ENCODE measurements at places on chromosomes 13 and 19. TPM values are rescaled to one million over a fixed set of nuclear protein-coding genes. Genes with fewer than 3 reads are reported as not detected.

Gene YIF1B
- 17.1 TPM for total RNA-seq

Gene CCL25
- not detected for total RNA-seq

Gene SHC2
- 0.42 TPM for total RNA-seq

Gene CA11
- total RNA-seq = 12.4 TPM

Gene ZNF560
- not detected for total RNA-seq

GRCh38 chr19:55370305-55370988 lies at the start of gene IL11:
TSS of gene IL11 (minus strand) at chr19:55370463. CDS start at chr19:55370310, 153 bp downstream.
- no peak for DNase-seq

GRCh38 chr19:28469544-28469943 lies 743.4 kb downstream of the UQCRFS1 start:
- no peak for DNase-seq

- no peak for DNase-seq
These were observed 1.8 kb upstream of the NMRK2 start for GRCh38 chr19:3931041-3931440.

DNA sequence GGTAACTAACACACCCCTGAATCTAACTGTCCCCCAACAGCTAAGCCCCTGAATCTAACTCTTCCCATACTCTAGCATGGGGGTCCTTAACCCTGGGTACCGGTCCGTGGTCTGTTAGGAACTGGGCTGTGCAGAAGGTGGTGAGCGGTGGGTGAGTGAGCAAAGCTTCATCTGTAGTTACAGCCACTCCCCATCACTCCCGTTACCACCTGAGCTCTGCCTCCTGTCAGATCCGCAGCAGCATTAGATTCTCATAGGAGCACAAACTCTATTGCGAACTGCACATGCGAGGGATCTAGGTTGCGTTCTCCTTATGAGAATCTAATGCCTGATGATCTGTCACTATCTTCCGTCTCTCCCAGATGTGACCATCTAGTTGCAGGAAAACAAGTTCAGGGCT lies 6.2 kb upstream of the PHLDB3 start:
- DNase-seq = no peak

DNA sequence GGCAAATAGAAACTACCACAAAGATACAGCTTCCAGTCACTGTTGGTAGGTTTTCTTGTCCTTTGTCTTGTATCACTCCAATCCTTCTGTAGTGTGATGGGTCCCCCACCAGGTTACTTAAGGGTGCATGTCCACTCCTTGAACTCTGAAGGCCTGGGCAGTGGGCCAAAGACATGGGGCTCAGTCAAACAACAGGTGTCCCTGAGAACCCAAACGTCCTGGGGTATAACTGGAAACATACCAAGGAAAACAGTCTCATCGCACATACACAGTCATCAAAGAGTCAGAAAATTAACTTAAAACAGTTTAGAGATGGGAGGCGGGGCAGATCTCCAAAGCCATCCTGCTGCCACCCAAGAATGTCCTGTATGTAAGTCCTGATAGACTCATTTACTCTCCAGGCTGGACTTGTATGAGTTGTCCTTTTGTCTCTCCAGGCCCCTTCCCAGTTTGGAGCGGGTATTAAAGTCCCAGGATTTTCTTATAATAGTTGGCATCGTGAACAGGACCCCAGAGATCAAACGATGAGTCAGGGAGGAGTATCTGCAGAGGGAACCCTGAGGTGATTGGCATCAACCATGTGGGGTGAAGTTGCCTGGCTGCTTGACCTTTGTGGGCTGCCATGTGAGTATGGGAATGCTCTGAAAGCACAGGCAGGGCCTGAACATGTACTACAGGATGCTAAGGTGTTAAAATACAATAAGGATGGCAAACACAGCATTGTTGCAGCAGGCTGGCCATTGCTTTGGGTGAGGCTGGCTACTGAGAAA lies 613.2 kb upstream of the KLF12 start:
- DNase-seq = no peak

- DNase-seq = no peak
These were observed 47.8 kb downstream of the KLF5 start for GRCh38 chr13:73106513-73107178.

- DNase-seq = no peak
These were observed 106.0 kb downstream of the CACNA1A start for GRCh38 chr19:13400296-13400695.

DNA sequence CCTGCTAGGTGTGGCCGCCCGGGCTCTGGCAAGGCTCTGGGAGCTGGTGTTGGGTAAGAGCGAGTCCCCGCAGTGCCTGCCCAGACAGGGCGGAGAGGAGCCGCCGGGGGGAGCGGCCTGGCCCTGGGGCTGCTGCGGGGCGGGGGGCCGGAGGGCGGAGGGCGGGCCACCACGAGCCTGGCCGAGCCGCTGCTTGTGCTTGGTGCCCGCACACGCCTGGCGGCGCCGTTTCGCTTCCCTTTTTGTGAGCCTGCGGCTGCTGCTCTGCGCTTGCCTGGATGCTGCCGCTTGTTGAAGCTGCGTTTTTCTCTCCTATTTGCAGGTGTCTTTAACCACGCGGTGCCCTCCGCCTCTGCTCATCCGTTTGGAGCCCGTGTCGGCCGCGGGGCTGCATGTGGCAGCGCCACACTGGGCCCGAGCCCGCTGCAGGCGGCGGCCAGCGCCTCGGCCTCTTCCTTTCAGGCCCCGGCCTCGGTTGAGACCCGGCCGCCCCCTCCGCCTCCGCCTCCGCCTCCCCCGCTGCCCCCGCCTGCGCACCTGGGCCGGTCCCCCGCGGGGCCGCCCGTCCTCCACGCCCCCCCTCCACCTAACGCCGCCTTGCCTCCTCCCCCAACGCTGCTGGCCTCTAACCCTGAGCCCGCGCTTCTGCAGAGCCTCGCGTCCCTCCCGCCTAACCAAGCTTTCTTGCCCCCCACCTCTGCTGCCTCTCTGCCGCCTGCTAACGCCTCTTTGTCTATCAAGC lies 8.5 kb downstream of the PLEKHJ1 start:
- no peak for DNase-seq

GRCh38 chr19:7342143-7342542 lies 6.6 kb upstream of the ARHGEF18 start:
- no peak for DNase-seq

DNA sequence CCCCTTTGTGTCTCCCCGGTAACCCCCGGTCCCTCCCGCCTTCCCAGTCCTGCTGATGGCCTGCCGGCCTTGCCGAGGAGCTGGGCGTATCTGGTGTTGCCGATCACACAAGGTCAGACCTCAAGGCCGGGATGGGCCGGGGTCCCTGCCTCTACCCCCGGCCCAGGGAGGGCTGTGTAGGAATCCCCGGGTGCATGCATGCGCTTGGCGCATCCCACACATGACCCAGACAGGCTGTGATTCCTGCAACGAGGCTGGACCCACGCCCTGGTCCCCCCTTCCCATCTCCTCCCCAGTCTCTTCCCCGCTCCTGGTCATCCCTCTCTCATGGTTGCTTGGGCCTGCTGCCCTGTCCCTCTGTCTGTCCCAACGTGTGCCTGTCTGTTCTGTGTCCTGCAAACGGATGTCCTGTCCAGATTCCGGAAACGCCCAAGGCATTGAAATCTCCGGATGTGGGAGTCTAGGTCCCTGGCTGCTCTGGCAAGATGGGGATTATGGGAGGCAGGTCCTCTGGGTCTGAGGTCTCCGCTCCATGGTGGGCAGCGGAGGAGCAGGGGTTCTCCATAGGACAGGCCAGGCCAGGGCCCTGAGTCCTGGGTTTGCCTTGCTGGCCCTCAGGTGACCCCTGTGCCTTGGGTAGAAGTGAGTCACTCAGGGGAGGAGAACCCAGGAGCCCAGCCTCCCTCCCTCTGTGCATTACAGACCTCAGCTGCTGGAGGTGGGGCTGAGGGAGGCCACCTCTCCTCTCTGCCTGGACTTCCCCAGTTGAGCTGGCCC lies 1.6 kb downstream of the PKN1 start:
- no peak for DNase-seq

DNA sequence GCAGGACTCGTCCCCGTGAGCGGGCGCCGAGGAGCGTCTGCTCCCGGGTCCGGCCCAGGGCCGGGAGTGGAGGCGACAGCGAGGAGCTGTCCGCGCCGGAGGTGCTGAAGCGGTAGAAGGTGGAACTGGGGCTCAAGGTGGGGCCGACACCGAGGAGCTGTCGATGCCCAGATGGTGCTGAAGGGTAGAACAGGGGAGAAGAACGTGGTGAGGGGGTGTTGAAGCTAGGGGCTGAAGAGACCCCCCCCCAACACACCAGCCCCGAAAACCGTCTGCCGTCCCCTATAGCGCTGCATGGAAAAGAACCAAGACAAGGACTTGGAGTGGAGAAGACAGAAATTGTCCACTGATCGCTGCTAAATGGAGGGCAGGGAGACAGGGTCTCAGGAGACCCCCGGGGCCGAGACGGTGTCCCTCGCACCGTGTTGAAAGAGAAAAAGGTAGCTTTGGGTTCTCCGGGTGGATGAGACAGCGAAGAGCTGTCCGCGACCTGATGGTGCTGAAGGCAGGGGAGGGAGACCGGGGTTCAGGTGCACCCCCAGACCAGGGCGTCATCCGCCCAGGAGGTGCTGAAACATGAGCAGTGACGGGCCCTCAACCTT lies 7.1 kb upstream of the PDE4C start:
- peak; percentile 38 for DNase-seq

- DNase-seq = no peak
These were observed 9.0 kb downstream of the RFX1 start for GRCh38 chr19:13996928-13997630.

GRCh38 chr13:22218797-22219196 lies 547.9 kb downstream of the FGF9 start:
- DNase-seq = no peak

GRCh38 chr13:32587811-32588170 lies 1.5 kb downstream of the PDS5B start:
- DNase-seq = no peak

DNA sequence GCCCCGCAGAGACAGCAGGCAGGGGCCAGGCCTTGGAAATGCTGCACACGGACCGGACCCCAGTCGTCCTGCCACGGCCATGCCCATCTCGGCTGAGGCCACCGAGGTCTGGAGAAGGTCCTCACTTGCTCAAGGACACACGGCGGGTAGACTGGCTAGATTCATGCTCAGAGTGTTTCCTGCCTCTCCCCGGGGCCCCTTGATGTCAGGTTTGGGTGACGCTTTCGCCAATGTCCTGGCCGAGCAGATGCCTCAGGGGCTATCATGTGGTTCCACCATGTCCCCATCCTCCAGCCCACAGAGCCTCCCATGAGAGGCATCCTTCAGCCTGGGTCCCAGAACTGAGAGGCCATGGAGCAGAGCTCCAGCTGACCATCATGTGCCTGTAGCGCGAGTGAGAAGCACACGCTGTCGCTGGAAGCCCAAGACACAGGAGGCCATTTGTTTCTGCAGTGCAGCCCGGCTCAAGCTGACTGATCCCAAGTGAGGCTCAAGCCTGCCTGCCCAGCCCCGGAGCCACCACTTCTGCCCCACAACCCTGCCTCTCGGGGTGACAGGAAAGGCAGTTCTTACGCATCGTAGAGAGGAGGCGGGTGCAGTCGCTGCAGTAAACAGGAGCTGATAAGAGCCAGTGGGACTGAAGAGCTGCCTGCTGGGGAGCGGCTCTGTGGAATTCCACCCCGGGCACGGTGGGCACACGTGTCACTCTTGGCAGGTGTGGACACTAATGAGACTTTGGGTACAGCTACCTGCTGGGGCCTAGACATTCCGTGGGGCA lies 53.9 kb upstream of the GAS6 start:
- DNase-seq = no peak

DNA sequence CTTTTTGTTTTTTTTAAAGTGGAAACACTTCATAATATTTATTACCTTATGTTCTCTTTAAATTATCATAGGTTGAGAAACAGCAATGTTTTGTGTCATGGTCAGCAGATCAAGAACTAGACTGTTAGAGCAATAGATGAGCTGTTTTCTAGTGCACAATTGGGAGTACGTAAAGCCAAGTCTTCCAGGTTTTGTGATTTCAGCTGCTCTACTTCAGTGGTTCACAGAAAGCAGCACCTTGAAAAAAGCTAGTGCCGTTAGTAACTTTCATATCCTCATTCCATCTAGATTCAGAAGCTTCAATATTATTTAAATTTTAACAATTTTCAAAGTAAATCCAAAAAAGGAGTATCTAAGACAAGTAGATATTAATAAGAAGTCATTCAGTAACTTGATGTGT lies 1.9 kb downstream of the GPR18 start:
- DNase-seq = no peak

DNA sequence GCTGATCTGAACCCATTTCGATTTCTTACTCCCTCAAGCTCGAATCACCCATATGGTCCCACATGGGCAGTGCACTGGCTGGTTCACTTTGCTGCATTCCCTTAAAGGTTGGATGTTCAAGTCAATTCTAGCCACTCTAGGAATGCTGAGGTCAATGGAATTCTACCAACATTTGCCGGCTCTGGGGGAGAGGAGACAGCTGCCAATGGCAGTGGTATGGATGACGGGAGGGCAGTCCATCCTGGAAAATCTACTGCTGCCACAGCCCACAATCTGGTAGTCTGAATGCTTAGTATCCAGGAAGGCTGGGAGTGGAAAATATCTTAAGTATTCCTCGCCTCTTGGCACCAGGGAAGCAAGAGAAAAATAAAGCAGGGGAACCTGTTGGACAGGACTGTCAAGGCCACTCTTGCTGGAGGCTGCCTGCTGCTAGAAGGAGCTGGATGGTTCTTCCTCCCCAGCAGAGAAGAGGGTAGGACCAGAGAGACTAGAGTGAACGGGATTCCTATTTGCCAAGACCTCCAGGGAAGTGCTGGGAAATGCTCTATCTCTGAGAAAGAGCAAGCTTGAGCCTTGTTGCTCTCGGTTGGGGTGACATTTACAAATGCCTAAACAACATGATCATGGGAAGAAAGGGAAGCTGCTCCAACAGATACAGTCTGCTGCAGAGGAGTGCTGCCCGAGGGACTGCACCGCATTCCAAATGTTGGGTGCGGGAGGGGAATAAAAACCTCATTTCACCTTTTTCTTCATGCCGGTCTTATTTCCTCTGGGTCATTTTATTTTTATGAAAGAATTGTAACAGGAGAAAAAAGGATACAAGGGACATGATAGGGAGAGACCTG lies 20.7 kb upstream of the HMGB1 start:
- DNase-seq = no peak

Measured in CD4-positive, alpha-beta T cell (primary cell).